ENCODE measurements at places on chromosomes 3 and 15.

DNA sequence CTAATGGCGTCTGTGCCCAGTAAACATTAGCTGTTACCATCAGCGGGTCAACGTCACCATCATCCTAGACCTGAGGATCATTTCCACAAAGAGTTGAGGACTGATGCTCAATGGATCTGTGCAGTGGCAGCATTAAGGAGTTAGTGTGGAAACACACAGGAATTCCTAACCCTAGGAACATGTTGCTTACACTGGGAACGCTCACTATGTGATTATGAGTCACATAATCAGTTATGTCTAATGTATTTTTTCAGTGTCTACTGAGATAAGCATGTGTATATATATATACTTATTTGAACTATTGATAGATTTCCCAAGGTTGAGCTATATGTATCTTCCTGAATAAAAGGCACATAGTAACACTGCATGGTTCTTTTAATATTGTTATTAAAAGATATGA, 19.0 kb downstream of the ARNT2 start:
- no peak for DNase-seq

GRCh38 chr3:54305409-54306099, 183.2 kb downstream of the CACNA2D3 start:
- no peak for DNase-seq

DNA sequence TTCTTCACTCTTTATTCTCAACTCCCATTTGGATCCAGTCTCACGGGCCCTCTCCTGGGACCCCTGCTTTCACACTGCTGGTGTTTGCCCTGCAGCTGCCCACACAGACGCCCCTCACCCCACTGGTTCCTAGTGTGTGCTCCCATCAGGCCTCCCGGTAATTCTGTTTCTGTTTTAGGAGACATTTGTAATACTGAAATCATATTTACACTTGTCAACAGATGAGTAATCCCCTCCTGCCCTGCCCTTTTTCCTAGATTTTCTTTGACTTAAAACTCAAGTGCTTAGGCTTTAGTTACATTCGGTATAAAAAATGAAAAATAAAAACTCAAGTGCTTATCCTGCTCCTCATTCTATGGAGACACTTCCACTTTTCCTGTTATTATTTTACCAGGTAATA, 18.4 kb upstream of the ABTB1 start:
- no peak for DNase-seq

GRCh38 chr3:39327053-39327745, 2.3 kb upstream of the CCR8 start:
- DNase-seq: no peak

- DNase-seq: no peak
Observed at GRCh38 chr3:49530701-49531100, 23.6 kb upstream of the BSN start.

DNA sequence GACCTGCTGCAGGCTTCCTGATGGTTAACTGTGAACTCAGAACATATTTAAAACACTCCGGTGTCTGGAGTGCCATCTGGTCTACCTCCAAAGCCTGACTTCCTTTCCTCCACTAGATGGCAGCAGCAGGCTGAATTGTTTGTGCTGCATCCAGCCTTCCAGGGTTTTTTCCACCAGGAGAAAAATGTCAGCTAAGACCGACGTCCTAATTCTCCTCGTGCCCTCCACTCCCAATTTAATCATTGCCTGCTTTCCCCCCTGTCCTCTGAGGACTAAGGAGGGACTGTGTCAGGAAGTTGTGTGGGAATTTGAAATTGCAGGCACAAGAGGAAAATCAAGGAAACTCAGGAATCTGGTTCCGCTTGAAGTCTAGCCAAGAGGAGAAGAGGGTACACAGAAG, 165.2 kb upstream of the UMPS start:
- peak; percentile 51 for DNase-seq

DNA sequence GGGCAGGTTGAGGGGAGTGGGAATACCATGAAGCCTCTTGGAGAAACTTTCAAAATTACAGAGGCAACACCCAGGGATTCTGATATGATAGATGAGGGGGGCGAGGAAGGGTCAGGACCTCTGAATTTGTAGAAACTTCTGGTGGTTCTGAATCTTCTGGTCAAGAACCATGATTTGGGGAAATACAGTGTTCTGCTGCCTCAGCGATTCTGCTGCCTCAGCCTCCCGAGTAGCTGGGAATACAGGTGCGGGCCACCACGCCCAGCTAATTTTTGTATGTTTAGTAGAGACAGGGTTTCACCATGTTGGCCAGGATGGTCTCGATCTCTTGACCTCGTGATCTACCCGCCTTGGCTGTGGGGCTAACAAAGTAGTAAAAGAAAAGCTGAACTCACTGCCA, 70.4 kb downstream of the MAGEF1 start:
- DNase-seq: no peak

- no peak for DNase-seq
Observed at GRCh38 chr15:98657721-98658120, 9.4 kb downstream of the IGF1R start.

GRCh38 chr15:50315814-50316630, 39.0 kb downstream of the GABPB1 start:
- DNase-seq: no peak
